ENCODE measurements at places on chromosomes 11 and 22.

GRCh38 chr11:111225881-111226280 lies 19.6 kb upstream of the POU2AF2 start:
- no peak for DNase-seq

- DNase-seq = peak; percentile 74
Measured at GRCh38 chr11:65444314-65445051, 21.9 kb downstream of the NEAT1 start.

- DNase-seq = no peak
Measured at GRCh38 chr22:44272401-44272771, 40.4 kb downstream of the SHISAL1 start.

DNA sequence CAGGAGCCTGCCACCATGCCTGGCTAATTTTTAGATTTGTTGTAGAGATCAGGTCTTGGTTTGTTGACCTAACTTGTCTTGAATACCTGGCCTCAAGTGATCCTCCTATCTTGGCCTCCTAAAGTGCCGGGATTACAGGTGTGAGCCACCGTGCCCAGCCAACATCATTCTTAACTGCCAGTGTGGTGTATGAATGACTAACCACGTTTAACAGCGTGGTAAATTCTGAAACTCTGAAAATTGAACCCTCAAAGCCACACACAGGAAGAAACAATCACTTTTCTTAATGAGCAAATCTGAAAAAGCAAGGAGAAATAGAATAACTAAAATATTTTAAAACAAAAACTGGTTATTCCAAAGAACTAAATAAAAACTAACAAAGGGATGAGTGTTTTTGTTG lies 7.4 kb downstream of the TMEM9B start:
- no peak for DNase-seq

- no peak for DNase-seq
Measured at GRCh38 chr22:37340331-37341262, 58.3 kb downstream of the CYTH4 start.

DNA sequence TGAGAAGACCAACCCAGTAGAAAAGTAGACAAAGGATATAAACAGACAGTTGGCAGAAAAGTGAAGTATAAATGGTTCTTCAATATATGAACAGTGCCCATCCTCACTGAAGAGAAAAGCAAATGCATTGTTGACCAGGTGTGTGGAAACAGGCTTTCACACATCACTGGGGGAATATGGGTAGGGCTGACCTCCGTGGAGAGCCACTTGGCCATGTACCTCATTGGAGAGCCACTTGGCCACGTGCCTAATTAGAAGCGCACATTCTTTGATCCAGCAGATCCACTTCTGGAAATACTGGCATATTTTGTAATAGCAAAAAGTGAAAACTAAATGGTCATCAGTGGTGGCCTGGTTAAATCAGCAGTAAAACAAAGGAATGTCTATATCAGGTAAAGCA lies 43.2 kb downstream of the PPP6R3 start:
- DNase-seq = no peak

- DNase-seq = no peak
Measured at GRCh38 chr22:42033263-42034181, 34.9 kb downstream of the WBP2NL start.

DNA sequence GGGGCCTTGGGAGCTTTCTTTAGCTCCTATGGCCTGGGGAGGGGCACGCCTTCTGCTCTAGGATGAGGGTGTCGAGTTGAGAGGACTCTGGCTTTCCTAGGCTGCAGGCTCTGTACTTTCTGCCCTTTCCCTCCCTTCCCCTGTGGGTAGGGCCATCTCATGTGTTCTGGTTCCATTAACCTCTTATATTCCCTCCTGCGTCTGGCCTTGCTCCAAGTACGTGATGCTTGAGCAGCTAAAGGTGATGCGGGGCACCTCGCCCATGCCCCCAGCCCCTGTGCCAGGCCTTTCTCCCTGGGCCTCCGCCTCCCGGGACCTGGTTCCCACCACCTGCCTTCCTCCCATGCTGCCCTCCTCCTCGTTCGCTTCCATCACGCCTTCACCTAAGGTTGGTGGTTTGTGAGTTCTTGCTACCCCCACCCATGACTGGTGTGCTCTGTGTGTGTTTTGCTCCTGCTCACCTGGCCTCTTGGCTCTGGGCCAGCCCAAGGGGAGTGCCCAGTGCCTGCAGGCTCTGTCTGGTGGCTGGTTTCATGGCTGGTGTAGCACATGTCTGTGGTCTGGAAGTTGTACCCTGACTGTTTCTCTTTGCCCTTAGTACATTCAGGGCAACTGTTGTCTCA lies 34.1 kb downstream of the PHLDB1 start:
- DNase-seq = no peak

- DNase-seq = peak; percentile 78
Measured at GRCh38 chr11:68398995-68399851, 61.3 kb upstream of the PPP6R3 start.

DNA sequence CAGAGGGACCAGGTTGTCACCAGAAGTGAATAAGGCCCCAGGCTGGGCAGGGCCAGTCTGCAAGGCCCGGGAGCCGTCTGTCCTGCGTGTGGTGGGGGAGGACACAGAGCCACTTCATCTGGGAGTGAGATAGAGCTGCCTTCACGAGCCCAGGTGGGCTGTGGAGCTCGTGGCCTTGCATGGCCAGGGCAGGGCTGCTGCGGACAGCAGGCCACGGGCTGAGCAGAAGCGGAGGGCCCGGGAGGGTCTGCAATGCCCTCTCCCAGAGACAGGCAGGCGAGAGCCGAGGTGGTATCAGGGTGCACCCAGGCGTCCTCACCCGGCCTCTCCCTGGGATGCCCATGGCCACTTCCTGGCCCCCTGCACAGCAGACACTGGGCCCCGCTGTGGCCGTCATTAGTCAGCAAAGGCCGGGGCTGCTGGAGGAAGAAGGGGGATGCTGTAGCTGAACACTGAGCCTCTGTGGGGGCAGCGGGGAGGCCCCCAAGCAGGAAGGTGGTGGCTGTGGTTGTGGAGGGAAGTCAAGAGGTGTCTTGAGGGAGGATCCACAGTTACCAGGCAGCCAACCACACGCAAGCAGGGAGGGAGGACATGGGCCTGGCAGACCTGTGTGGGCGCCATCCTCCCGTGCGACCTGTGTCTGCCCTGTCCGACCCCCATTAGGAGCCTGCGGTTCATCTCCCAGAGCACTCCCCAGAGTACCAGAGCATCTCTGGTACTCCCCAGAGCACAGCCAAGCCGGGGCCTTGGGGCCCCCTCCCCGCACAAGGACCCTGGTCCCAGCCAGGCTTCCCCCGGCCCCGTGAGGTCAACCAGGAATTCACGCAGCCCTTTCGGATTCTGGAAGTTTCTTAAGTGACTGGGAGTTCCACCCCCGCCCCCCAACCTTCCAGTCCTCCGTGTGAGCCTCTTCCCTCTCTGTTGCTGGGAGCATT lies 1109.5 kb downstream of the BRD1 start:
- no peak for DNase-seq

- DNase-seq = no peak
Measured at GRCh38 chr11:18772211-18772610, 19.4 kb downstream of the PTPN5 start.

- DNase-seq = no peak
Measured at GRCh38 chr11:114187173-114187572, 109.0 kb upstream of the NNMT start.

GRCh38 chr11:125787827-125788226 lies at the start of gene PATE3:
Gene PATE3 (plus strand): TSS chr11:125788127. CDS start chr11:125788152, 25 bp downstream.
- no peak for DNase-seq

DNA sequence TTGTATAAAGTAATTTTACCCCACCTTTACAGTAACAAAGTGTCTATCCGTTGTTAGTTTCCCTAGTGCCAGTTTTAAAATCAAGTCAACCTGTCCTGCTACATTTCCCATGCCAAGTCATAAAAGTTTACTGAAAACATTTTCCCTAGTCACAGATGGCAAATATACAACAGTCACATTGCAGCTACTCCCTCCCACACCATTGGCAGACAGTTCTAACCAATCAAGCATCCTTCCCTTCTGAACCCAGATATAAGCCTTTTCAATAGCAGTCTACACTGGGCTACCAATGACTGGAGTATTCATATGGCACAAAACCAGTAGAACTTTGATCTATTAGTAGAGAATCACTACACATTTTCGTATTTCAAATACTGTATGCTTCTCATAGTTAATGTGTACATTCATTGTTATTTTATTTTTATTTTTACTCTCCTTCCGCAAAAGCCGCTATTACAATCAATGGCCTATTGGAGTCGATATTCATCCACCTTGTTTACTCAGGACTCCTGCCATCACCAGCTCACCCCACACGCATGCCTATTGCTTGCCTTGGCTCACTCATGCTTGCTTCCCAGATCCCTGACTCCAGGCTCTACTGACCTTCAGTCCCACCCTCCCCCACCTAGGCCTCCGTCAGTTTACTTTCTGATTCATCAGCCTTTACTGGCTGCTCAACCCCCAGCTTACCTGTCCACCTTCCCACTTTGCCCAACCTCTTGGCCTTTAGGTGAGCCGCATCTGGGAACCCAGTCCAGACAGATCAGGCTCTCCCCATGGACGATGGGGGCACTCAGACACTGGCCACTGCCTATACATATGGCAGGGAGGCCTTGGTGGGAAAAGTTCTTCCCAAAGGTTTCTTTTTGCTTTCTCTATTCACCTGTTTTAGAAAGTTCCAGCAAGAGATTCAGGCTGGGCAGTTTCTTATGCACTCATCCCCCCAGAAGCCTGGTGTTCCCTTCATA lies 408.4 kb downstream of the SOX6 start:
- DNase-seq = no peak

DNA sequence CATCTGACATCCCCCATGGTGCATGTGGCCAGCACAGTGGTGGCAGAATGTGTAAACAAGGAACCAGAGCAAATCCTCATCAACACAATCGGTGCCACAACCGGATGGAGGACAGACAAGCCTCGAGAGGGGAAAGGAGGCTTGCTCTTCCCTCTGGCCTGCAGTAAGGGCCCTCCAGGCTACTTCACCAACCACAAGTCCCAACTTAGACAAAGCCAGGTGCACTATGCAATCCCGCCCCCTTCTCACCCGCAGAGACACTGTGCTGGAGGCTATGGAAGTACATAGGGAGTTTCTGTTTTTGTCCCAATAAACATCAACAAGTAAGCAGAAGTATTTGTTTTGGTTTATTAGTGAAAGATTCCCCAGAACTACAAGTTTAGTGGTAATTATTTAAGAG lies 54.3 kb downstream of the SPATA19 start:
- no peak for DNase-seq

GRCh38 chr22:33389936-33390335 lies 331.8 kb upstream of the SYN3 start:
- DNase-seq = no peak

DNA sequence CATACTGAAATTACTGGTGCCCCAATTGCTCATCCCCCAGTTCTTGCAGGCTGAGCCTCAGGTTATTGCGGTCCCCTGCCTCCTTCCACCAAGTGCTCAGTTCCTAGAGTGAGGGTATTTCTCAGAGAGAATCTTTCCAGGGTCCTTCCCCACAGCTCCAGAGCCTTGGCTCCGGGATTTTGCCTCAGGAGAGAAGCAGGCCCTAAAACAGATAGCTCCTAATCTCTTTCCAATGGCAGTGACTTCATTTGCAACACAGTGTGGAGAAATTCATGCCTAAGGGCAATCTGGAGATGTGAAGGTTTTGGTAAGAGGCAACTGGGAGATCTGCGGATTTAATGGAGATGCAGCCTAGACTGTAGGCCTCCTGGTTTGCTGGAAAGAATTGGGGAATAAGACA lies 2.9 kb downstream of the NF2 start:
- DNase-seq = no peak

DNA sequence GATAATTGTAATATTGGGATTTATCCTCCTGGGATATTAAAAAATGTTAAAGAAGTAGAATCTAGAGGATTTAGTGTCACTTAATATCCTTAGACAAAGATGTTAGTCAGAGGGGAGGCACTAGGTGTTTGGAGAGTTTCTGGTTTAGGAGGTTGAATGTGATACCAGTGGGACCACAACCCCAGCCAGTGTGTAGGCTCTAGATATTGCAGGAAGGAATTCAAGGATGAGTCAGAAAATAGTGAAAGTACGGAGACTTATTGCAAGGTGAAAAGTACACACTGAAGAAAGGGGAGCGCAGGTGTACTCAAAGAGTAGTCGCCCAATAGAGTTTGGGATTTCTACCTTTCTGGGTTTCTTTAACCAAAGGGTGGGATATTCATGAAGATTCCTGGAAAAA lies 5.7 kb upstream of the TMEM41B start:
- DNase-seq = no peak

GRCh38 chr11:115873813-115874212 lies 369.6 kb upstream of the CADM1 start:
- no peak for DNase-seq

DNA sequence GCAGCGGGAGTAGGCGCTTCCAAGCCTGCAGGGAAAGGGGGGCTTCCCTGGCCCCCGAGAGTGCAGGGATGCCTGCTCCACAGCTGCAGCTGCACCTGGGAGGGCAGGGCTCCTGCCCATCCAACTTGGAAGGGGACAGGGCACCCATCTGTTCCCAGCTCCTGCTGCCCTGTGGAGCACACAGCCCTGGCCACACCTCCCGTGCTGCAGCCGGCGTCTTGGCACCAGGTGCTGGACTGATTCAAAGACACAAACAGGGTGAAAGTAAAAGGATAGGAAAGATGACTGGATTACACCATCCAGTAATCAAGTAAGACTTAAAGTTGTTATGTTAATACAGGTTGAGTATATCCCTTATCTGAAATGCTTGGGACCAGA lies 14.8 kb downstream of the NPAT start:
- DNase-seq = no peak

DNA sequence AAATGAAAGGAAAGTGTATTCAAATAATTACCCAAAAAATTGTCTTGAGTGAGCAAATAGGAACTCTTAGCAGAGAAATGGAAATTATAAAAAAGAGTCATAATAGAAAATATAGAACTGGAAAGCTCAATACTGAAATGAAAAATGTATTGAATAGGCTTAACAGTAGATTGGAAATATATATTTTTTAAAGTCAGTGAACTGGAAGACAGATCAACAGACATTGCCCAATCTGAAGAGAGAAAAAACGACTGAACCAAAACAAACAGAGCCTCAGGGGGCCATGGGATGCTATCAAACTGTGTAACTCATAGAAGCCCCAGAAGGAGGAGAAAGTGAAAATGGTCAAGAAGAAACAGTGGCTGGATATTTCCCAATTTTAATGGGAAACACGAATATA lies 32.6 kb downstream of the TBX1 start:
- no peak for DNase-seq

DNA sequence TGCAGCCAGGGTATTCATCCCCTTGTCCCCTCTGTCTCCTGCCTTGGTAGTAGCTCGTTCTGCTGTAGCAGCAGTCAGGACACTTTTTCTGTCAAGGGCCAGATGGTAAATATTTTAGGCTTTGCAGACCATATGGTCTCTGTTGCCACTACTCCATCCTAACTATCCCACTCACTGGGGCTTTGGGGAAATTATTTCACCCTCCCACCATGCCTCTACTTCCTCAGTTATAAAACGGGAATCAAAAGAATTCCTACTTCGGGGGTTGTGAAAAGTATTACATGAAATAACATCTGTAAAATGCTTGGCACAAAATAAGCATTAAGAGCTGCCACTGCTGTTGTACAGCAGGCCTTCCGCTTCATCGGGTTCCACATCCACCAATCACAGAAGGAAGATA lies 89.9 kb upstream of the LDLRAD3 start:
- no peak for DNase-seq

Measured in ascending aorta (tissue), 2 donors.